ENCODE measurements at places on chromosomes 3 and 15. TPM values are rescaled to one million over a fixed set of nuclear protein-coding genes. Genes with fewer than 3 reads are reported as not detected.

DNA sequence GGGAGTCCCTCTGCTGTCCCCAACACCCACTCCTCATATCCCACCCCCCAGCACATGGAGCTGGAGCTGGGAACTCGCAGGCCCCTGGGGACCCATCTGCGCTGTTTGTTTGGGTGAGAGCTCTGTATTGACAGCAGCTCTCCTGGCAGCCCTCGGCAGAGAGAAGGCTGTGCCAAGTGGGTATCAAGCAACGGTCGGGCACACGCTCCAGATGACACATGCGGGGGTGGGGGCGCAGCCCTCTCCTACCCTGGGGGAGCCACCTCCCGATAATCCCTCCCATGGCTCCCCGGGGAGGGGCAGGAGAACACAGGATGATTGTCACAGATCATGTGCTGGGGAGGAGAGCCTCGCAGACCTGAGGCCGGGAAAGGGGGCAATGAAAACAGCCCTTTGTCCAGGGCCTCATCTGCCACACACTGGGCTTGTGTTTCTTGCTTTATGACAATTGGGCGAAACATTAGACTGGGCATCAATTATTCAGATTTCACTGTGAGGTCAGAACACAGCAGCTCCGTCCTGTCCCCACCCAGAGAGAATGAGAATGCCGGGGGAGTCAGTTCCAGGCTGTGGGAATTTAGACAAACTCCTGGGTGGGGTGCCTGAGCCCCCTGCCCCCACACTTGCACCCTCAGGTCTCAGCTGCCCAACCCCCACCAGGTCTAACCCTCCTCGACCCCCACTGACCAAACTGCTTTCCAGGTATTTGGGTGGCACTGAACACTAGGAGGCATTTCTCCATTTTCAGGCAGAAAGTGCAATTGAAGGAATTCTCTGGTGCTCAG lies 46.4 kb upstream of the KLF13 start:
- H3K27me3 ChIP-seq, result no peaks in the 10 kb centered on the region
- no peak overlapping the region for H3K4me3 ChIP-seq
- H3K27ac ChIP-seq, result peak overlapping the region; percentile 40
- H3K4me1 ChIP-seq, result no peaks in the 10 kb centered on the region
- H3K36me3 ChIP-seq, result no peaks in the 10 kb centered on the region

GRCh38 chr15:87703327-87704111 lies 553.0 kb downstream of the NTRK3 start:
- DNase-seq, result no peak
- H3K4me1 ChIP-seq, result no peaks in the 10 kb centered on the region
- H3K27me3 ChIP-seq, result no peaks in the 10 kb centered on the region
- no peaks in the 10 kb centered on the region for H3K36me3 ChIP-seq

DNA sequence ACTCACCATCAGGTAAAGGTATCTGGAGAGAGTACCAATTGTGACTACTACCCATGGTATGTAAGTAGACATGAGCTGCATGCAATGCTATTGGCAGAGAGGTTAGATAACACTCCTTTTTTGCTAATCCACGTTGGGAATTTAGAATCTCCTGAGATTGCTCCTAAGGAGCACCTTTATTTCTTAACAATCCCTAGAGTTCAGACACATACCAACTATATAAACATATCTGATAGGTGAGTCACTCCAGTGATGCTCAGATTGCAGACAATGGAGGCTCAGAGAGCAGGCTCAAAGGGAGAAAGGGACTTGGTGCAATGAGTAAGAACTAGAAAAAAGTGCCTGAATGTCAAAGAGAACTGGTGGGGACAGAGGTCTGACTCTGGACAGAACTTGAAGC lies 47.0 kb upstream of the LRRFIP2 start:
- H3K4me1 ChIP-seq, result no peaks in the 10 kb centered on the region
- H3K27ac ChIP-seq, result no peak overlapping the region
- DNase-seq, result no peak
- H3K4me3 ChIP-seq, result no peak overlapping the region

GRCh38 chr3:48155122-48155521 lies 33.1 kb downstream of the CDC25A start:
- H3K27me3 ChIP-seq, result no peaks in the 10 kb centered on the region
- no peak overlapping the region for H3K4me3 ChIP-seq
- no peak overlapping the region for H3K27ac ChIP-seq
- DNase-seq, result no peak
- no peaks in the 10 kb centered on the region for H3K4me1 ChIP-seq

DNA sequence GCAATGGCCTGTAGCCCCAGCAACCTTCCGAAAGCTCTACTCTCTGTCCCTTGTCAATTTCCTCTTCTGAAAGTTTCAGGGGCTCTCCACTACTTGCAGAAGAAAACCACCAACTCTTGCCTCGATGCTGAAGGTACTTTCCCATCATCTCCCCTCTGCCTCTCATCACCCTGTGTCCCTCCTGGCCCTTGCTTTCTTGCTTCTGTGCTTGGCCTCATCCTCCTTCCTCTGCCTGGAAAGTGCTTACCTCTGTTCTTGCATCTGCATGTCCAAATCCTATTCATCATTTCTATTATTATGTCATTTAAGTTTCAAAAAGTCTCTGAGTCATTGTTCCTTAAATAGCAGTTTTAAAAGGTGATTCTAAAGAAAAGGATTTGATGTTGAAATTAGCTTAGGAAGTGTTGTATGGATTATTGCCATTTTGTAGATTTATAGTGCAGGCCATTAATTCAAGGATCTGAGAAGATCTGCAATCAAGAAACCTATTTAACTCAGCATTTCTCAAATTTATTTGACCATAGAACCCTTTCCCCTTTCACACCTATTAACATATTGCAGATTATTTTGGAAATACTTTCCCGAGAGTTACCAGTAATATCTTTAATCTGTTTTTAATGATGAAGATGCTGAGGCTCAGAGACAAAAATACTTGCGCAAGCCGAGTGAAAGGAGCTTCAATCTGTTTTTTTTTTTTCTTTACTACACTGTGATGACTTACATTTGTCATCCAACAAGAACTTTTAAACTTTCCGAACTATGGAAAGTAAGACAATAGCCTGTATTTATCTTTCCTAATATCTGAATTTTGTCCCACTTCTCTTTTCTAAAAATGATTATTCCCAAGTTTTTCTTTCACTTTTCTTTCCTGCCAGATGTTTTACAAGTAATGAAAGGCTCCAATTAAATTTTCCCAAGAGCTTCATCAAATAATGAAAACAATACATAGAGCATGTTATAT lies 22.3 kb upstream of the CFAP161 start:
- peak overlapping the region; percentile 41 for H3K27ac ChIP-seq
- H3K27me3 ChIP-seq, result no peaks in the 10 kb centered on the region
- no peak for DNase-seq
- no peaks in the 10 kb centered on the region for H3K36me3 ChIP-seq
- no peak overlapping the region for H3K4me3 ChIP-seq

DNA sequence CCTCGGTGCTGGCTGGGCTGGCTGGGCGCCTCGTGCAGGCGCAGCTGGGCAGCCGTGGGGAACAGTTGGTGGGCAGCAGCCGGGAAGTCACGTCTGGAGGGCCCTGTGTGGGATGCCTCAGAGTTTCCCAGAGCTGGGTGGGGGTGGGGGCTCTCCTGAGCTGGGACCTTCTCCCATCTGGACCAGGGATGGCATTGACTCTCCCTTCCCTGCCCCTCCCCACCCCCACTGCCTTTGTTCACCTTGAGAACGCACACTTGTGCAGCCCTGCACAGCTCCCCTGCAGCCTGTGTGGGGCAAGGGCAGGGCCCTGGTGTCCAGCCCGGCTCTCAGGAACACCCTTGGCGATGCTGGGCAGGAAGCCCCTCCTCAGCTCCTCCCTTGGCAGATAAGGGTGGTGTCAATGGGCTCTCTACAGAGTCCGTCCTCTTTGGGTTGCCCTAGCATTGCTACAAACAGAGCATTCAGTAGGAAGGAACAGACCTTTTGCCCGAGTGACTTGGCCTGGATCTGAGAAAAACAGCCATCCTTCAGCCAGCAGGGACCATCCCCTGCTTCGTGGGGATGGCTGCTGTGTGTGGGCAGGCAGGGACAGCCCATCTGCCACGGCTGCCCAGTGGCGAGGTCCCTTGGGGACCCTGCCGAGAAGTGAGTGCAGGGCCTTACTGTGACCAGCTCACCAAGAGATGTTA lies 25.5 kb upstream of the KLF13 start:
- DNase-seq, result peak; percentile 24
- peaks cover 4% of the 10 kb centered on the region for H3K4me1 ChIP-seq
- H3K36me3 ChIP-seq, result no peaks in the 10 kb centered on the region
- H3K27ac ChIP-seq, result no peak overlapping the region
- H3K27me3 ChIP-seq, result no peaks in the 10 kb centered on the region
- no peak overlapping the region for H3K4me3 ChIP-seq

- no peaks in the 10 kb centered on the region for H3K27me3 ChIP-seq
- no peak overlapping the region for H3K4me3 ChIP-seq
- H3K36me3 ChIP-seq, result no peaks in the 10 kb centered on the region
Measured at GRCh38 chr3:65020281-65021160, 332.7 kb upstream of the ADAMTS9 start.

DNA sequence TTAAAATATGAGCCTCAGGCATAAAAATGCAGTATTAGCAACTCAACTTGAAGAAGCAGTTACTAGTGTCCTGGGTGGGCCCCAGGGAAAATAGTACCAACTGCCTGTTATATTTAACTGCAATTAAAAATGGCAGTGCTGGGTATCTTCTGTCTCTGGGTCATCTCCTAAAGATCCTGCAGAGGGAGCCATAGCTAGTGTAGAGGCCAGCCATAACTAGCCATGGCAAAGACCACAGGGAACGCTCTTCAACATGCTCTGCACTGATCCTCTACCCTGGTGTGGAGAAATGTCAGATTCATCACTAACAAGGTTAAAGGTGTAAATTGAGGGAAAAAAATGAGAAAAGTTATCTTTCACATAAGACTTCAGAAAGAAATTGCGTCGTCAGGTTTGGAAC lies 181.3 kb downstream of the SNRPN start:
- H3K4me3 ChIP-seq, result no peak overlapping the region
- no peak for DNase-seq
- no peaks in the 10 kb centered on the region for H3K4me1 ChIP-seq
- no peaks in the 10 kb centered on the region for H3K27me3 ChIP-seq

DNA sequence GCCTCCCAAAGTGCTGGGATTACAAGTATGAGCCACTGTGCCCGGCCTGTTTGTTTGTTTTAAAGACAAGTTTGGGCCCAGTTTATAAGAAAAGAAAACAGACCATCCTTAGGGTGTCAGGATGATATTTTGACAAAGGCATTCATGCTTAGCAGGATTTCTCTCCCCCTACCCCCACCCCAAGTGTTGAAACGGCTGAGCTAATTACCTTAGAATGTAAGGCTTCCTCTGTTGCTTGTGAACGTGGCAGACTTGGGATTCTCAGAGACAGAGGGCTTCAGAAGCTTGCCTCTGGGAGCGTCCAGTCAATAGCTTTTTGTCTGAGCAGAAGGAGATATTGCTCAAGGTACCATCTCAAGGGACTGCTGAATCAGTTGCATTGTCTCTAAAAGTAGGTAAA lies 24.0 kb downstream of the FLNB start:
- no peak for DNase-seq
- peak overlapping the region; percentile 74 for H3K27ac ChIP-seq
- H3K27me3 ChIP-seq, result no peaks in the 10 kb centered on the region
- H3K36me3 ChIP-seq, result no peaks in the 10 kb centered on the region
- H3K4me3 ChIP-seq, result no peak overlapping the region

- no peak overlapping the region for H3K4me3 ChIP-seq
- no peaks in the 10 kb centered on the region for H3K27me3 ChIP-seq
- no peak overlapping the region for H3K27ac ChIP-seq
- no peaks in the 10 kb centered on the region for H3K4me1 ChIP-seq
Measured at GRCh38 chr15:84828086-84828908, 11.1 kb downstream of the ALPK3 start.

DNA sequence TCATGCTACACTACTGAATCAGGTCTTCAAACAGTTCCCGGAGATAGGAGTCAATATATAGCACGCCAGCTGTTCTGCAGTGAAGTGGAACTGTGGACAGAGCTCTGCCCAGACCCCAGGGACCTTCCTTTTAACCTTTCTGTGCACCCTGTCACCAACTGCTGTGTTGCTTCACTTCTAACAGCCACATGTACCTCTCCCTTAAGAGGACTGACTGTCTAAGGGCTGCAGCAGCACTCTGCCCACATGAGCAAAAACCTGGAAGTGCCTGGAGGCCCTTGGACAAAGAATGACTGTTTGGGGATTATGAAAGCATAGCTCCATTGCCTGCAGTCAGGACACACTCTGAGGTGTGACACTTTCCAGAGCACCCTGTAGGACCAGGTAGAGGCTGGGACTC lies 88.3 kb upstream of the CTNNB1 start:
- H3K36me3 ChIP-seq, result no peaks in the 10 kb centered on the region
- DNase-seq, result no peak
- no peaks in the 10 kb centered on the region for H3K4me1 ChIP-seq
- H3K4me3 ChIP-seq, result no peak overlapping the region
- H3K27me3 ChIP-seq, result no peaks in the 10 kb centered on the region

GRCh38 chr3:42264399-42265058 lies 1.5 kb downstream of the CCK start:
- H3K27me3 ChIP-seq, result peaks cover 40% of the 10 kb centered on the region
- H3K27ac ChIP-seq, result no peak overlapping the region
- H3K4me1 ChIP-seq, result no peaks in the 10 kb centered on the region
- no peaks in the 10 kb centered on the region for H3K36me3 ChIP-seq
- DNase-seq, result peak; percentile 65

DNA sequence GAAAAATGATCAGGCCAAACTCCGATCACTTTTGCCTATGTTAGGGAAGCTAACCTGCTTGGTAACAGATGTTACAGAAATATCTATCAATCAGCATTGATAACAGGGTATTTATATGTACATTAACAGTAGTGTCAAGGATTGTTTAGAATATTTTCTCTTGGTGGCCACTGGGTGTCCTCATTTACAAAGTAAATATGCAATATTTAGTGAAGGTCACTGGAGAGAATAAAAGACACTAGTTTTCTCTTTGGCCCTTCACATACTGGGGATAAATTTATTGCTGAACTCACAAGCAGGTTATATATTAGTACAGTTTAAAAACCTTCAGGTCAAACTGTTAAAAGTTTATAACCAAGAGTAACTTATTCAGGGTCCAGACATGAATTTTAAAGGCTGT lies 69.0 kb downstream of the TIGIT start:
- peak overlapping the region; percentile 3 for H3K27ac ChIP-seq
- no peak overlapping the region for H3K4me3 ChIP-seq
- H3K27me3 ChIP-seq, result no peaks in the 10 kb centered on the region
- H3K36me3 ChIP-seq, result no peaks in the 10 kb centered on the region

The TOPBP1 gene
- total RNA-seq, result 58.1 TPM

The REC114 gene
- total RNA-seq, result not detected

The CFAP100 gene
- total RNA-seq, result not detected

The LEKR1 gene
- 8.0 TPM for total RNA-seq

All from breast epithelium (tissue), 4 donors.